ENCODE measurements at places on chromosomes 5 and 9.

DNA sequence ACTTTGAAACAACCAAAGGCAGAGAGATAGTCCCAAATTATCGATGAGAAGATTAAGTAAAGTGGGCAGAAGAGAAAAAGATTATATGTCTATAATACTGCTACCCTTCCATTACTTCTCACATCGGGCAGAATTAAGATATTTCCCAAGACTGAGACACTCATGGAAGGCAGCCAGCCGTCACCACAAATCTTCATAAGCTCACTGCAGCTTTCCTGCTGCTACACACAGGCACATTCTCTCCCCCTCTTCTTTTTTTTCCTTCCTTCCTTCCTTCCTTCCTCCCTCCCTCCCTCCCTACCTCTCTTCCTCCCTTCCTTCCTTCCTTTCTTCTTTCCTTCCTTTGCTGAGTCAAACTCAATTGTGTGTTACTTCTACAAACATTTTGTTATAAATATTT, 58.7 kb upstream of the SPATA31C2 start:
- DNase-seq = no peak

DNA sequence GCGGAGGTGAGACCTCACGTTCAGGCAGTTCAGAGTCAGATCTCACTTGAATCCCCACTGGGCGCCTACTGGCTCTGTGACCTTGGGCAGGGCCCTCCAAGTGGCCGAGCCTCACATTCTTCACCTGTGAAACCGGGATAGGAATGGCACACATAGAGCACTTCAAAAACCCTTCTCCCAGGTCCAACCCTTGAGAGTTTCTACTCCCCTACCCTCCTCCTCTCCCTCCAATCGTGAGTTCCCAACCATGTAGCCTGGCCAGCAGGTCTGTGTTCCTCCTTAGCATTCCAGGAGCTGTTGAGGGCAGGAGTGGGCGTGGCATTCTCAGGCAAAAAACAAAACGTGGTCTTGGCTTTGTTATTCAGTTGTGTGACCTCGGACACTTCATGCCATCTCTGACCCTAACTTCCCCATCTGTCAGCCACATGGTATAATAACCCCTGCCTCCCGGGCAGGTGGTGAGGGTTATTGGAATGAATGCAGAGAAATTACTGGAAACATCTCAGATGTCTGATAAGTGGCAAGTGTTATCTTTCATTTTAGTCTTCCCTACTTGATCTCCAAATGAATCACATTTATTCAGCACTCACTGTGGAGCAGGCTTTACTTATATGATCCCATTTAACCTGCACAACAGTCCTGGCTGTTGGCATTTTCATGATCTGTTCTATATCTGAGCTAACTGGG, 112.8 kb upstream of the BOD1 start:
- DNase-seq = no peak

GRCh38 chr5:90562341-90562740, 3.7 kb downstream of the ADGRV1 start:
- DNase-seq = no peak

GRCh38 chr9:100477241-100477640, 4.3 kb downstream of the TMEFF1 start:
- DNase-seq = no peak

GRCh38 chr9:131473891-131474290, 28.8 kb upstream of the POMT1 start:
- no peak for DNase-seq

DNA sequence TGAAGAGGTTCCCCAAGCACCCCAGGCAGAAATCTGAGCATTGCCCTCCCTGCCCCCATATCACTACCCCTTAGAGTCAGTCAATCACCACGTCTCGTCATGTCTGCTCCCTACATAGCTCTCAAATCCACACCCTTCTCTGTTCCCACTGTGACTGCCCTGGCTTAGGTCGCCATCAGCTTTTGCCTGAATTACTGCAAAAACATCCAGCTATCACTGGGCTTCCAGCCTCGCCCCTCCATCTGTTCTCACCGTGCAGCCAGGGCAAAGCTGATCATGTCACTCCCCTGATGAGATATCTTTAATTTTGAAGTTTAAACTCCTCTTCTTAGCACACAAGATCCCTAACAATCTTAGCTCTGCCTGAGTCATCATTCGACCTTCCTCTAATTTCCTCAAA, 89.6 kb upstream of the TBC1D2 start:
- no peak for DNase-seq

DNA sequence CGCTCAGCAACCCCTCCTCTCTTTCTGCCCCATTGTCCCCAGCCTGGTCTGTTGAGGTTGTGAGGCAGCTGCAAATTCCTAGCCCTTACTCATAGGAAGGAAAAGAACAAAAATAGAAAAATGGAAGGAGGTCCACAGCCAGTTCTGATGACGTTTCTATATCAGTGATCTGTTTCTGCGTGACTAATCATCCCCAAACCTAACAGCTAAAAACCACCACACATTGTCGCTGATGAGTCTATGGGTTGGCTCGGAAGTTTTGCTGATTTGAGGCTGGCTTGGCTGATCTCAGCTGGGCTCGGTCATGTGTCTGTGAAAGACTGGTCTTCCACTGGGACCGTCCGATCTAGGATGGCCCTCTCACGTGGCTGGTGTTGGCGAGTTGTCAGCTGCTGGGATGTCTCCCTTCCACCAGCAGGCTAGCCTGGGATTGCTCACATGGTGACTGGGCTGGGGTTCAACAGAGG, 200.6 kb upstream of the ZNF618 start:
- DNase-seq = peak; percentile 75

DNA sequence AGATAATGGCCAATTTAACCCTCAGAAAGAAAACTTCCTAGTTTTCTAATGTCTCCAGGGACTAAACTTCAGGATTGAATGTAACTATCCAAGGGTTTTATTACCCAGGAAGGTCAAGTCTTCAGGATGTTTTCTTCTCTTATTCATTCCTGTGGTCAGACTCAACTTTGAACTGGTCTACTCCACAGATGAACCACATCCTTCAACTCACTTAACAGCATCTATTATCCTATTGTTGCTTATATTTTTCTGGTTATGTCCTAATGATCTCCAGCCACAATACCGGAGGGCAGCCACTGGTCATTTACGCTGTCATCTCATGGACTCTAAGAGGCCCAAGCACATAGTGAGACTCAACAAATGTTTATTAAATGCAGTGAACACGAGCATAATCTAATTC, 47.2 kb upstream of the LIFR start:
- no peak for DNase-seq

DNA sequence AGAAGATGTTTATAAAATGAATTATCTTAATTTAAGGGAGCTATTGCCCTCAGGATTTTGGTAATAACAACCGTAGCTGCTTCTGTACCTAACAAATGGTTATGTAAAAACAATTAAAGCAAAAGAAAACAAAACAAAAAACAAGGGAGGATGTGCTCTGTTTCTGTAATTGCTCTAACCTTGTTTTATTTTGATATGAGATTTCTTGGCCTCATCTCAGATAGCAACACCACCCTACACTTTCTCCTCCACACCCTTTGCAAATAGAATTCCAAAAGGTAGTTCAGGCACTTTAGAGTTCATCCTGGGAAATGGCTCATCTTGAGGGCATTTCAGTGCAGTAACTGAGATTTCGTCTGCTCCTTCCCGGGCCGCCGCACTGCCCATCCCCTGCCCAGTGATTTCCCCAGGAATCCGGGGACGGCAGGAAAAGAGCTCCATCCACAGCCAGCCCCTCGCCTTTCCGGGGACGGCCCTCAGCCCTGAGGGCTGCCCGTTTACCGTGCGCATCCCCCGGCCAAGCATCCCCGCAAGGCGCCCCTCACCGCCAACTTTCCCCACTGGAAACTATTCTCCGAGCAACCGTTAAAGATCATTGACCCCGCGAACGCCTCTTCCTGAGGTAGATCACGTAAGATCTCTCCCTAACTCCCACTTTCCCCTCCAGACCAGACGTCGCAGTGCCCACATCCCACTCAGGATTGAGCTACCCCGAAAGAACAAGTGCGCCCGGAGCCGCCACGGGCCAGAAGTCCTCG, 1.2 kb downstream of the FNBP1 start:
- DNase-seq = peak; percentile 25

GRCh38 chr5:157283434-157283833, 17.5 kb downstream of the CYFIP2 start:
- DNase-seq = no peak

GRCh38 chr9:133706307-133707050, 31.7 kb downstream of the SARDH start:
- no peak for DNase-seq

- no peak for DNase-seq
Observed at GRCh38 chr5:150481972-150482406, 25.9 kb upstream of the NDST1 start.
